ENCODE measurements at places on chromosomes 13 and 19.

- DNase-seq = no peak
Measured at GRCh38 chr13:107066355-107066754, 498.4 kb upstream of the ARGLU1 start.

DNA sequence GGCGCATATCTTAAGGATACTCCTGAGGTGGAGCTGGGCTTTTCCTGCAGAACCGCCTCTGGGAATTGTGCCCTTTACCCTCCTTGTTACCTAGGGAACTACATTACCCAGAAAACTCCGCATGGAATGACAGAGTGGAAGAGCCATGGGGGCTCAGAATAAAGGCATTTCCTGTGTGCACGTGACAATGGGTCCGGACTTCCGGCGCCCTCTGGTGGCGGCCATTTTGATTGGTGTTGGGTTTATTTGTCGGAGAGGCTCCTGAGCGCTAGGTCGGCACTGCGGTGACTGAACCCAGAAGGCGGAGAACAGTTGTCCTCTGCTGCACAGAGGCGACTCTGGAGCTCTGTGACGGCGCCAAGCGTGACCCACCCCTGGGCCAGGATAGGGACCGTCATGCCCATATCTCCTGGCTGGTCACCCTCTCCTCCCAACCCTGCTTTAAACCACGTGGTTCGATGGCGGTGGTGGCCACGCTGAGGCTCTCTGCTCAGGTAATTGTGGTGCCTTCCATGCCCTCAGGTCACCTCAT is at the start of gene ZNF587B:
TSS of gene ZNF587B (plus strand) at position 229 of the 532 bp plus-strand sequence. CDS start at position 459, 230 bp downstream.
- DNase-seq = no peak

DNA sequence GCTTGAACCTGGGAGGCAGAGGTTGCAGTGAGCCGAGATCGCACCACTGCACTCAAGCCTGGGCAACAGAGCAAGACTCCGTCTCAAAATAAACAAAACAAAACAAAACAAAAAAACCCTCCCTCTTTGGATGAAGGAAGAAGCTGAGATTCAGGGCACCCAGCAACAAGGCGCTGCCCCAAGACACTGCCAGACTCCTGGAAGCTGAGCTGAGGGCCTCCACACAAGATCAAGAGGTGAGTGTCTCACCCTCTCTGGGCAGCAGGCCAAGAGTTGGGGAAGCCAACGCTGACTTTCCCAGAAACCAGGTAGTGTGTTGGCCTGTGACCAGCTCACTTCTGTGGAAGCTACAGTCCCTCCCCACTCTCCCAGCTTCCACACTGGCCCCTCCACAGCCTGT is 3.7 kb upstream of the TYROBP start:
- no peak for DNase-seq

DNA sequence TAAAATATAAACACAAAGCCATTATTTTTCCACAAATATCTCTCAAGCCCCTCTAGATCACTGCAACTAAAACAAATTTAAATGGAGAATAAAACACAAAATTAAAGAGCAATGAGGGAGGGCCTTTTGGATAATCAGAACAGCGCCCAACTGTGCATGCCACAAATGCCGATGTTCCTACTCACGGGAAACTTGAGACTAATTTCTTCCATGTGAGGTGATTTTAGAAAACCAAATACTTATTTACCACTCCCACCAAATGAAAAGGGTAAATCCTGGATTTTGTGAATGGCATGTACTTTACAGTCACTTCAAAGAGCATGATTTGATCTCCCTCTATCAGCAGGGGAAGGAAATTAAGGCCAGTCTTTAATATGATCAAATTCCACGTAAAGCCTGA is 74.8 kb downstream of the SLC7A1 start:
- DNase-seq = no peak

- DNase-seq = no peak
Measured at GRCh38 chr19:41096353-41096752, 8.1 kb downstream of the CYP2A13 start.

GRCh38 chr13:97004096-97004876 is 10.0 kb upstream of the OXGR1 start:
- DNase-seq = no peak

- no peak for DNase-seq
Measured at GRCh38 chr13:69264362-69265334, 843.0 kb upstream of the ATXN8OS start.

- DNase-seq = no peak
Measured at GRCh38 chr19:41245843-41246242, 18.3 kb upstream of the HNRNPUL1 start.

- DNase-seq = no peak
Measured at GRCh38 chr13:70183041-70183440, 74.8 kb upstream of the KLHL1 start.

GRCh38 chr13:39490136-39490535 is 112.9 kb downstream of the LHFPL6 start:
- no peak for DNase-seq

GRCh38 chr19:18131841-18132596 is 20.9 kb upstream of the PIK3R2 start:
- DNase-seq = no peak

GRCh38 chr19:54262066-54262465 is 5.0 kb upstream of the LILRB5 start:
- DNase-seq = no peak

GRCh38 chr13:105502193-105502592 is 1033.3 kb downstream of the EFNB2 start:
- DNase-seq = no peak

DNA sequence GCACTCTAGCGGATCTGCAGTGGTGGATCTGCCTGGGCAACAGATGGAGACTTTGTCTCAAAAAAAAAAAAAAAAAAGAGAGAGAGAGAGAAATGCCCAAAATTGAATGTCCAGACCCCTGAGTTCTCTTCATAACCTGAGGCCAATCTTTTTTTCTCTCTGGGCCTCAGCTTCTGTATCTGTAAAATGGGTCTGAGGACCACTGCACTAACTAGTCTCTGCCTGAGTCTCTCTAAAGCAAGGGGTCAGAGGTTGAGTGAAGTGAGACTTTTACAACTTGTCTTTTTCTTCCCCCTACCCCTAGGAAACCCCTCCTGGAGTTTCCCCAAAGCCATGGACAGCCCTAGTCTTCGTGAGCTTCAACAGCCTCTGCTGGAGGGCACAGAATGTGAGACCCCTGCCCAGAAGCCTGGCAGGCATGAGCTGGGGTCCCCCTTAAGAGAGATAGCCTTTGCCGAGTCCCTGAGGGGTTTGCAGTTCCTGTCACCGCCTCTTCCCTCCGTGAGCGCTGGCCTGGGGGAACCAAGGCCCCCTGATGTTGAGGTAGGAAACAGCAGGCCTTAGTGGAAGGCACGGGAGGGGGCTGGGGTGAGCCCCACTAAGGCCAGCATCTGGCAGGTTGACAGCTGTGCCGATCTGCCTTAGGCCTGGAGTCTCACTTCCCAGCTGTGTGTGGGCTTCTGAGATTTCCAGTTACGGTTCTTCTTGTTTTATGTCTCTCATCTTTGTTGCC is 1.8 kb downstream of the TMEM91 start:
- no peak for DNase-seq

DNA sequence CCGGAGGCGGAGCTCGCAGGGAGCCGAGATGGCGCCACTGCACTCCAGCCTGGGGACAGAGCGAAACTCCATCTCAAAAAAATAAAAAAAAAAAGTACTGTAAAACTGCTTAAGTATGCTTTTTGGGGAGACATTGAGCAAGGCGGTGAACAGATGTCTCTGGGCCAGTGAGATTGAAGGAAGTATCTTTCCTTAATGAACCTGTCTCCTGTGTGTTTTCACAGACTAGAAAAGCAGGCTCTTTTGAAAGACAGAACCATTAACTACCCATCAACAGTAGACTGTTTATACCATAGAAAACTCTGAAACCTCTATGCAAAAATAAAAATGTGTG is 1.5 kb upstream of the ECH1 start:
- DNase-seq = no peak

DNA sequence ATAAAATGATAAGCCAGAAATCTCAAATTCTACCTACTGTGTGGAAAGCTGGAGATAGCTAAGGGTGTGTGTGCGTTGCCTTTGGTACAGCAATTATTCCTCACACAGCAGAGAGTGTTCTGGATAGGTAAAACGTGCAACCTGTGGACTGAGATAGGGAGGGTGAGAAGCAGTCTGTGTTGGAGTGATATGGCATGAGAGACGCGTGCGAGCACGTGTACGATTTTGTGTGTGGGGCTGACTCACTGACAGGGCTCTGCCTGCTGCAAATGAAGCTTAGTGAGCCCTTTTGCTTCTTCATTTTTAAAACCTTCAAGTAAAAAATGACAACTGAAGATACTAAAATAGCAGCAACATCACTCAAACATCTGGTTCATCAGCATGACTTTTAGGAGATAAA is 35.7 kb upstream of the SLC10A2 start:
- DNase-seq = no peak

- no peak for DNase-seq
Measured at GRCh38 chr13:106594980-106595379, 27.0 kb upstream of the ARGLU1 start.

GRCh38 chr19:8361921-8362793 is 1.8 kb upstream of the ANGPTL4 start:
- DNase-seq = no peak

GRCh38 chr19:13095934-13096927 is 6.4 kb downstream of the LYL1 start:
- DNase-seq = no peak

DNA sequence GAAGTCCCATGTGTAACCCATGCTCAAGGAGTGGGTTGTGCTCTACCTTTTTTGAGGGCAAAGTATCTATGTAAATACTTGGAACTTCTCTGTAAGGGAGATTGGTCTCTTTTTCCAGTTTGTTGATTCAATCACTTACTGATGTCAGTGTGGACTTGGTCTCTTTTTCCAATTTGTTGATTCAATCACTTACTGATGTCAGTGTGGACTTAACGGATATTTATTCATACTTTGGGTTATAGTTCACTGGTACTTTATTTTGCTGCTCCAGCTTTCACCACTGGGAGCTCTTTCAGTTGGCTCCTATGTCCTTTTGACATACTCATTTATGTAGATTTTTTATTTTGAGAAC is 36.4 kb downstream of the COG3 start:
- no peak for DNase-seq

- DNase-seq = no peak
Measured at GRCh38 chr13:102582256-102582655, 14.5 kb upstream of the TPP2 start.

DNA sequence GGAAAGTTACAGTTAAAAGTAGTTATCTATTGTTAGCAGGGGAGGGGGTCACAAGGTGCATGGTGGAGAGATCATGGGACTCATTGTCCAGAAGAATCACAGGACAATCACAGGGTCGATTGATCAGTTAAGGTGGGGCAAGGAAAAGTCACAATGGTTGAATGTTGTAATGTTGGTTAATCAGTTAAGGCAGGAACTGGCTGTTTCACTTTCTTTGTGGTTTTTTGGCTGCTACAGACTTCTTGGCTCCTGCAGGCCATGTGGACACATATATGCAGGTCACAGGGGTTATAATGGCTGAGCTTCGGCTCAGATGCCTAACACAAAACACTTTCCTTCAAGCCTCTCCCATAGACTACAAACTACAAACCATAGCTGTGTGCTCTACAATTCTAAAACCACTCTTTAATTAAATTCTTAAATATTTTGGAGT is 6.9 kb upstream of the ZNF431 start:
- DNase-seq = no peak

DNA sequence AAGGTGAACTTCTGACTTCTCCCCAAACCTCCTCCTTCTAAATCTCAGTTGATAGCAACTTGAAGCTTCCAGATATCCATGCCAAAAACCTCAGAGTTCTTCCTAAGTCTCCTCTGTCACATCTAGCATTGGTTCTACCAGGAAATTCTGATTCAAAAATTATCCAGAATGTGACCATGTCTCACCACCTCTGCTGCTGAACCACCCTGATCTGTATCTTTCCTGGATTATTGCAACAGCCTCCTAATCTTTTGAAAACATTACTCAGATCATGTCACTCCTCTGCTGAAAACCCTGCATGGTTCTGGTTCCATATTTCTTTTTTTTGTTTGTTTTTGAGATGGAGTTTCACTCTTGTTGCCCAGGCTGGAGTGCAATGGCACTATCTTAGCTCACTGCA is 78.7 kb upstream of the TNFSF11 start:
- DNase-seq = no peak

DNA sequence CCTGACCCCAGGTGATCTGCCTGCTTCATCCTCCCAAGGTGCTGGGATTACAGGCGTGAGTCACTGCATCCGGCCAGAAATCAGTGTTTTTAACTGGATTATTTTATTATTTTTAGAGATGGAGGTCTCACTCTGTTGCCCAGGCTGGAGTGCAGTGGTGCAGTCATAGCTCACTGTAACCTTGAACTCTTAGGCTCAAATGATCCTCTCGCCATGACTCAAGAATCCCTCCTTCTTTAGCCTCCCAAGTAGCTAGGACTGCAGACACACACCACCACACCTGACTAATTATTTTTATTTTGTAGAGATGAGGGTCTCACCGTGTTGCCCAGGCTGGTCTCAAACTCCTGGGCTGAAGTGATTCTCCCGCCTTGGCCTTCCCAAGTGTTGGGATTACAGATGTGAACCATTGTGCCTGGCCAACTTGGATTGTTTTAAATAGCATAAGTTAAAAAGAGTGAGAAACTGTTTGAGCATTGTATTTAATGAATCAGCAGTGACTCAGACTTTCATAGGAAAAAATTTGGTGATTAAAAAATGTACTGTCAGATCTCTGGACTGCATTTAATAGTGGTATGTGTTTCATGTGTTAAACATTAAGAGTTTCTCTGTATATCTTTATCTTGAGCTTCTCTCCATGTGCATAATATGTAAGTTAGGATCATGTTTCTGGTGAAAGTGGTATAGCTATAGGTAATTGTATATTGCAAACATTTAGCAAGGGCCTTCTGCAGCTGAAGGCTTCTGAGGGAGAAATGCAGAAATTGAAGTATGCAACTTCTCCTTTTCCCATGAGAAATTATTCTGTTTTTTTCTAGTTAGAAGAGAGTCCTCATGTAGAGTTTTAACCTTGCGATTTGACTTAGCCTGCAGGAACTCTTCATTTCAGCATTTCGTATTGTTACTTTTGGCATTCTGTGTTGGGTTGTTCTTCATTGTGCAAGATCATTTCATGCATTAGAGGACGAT is 121.2 kb downstream of the PCCA start:
- DNase-seq = no peak

DNA sequence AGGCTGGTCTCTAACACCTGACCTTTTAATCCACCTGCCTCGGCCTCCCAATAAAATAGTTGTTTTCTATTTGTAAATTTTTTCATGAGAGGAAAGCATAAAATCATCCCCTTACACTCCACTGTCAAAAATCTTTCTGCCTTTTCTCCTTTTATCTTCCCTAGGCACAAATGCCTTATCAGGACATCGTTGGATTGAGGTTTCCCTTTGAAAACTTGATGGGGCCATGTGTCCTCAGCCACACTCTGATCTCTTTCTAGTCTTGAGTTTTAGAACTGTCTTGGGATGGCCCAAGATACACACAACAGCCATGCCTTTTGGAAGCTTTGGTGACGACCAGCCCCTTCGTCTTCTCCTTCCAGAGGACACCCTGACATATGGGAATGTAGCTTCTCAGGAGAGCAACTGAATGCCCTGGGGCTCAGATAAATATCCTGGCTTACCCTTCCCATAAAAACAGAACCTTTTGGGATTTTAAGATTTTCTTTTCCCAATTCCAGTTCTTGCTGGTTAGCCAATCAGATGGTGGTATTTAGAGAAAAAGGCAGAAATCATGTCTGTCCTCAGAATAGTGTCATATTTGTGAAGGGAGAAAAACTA is 112.4 kb downstream of the ZNF429 start:
- no peak for DNase-seq

Data from stimulated activated CD8-positive, alpha-beta memory T cell treated with anti-CD3 and anti-CD28 coated beads, Interleukin-4, amount 100 ng/mL, for 1 hour (primary cell).